MM.1S (cell line): ENCODE measurements at places on chromosomes 5 and 9.

DNA sequence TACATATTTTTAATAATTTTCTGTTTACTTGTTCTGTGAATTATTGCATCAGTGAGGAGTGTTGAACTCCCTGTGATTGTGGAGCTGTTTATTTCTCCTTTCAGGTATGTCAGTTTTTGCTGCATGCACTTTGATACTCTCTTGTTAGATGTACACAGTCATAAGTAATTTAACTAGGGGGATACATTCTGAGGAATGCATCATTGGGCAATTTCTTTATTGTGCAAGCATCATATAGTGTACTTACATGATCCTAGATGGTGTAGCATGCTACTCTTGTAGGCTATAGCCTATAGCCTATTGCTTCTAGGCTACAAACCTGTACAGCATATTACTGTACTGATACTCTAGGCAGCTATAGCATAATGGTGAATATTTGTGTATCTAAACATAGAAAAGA, 9.5 kb downstream of the DENND4C start:
- no peak for DNase-seq

- DNase-seq: no peak
Observed at GRCh38 chr9:129880654-129881546, 45.6 kb downstream of the USP20 start.

GRCh38 chr9:5113994-5114748, 71.3 kb downstream of the INSL6 start:
- no peak for DNase-seq

DNA sequence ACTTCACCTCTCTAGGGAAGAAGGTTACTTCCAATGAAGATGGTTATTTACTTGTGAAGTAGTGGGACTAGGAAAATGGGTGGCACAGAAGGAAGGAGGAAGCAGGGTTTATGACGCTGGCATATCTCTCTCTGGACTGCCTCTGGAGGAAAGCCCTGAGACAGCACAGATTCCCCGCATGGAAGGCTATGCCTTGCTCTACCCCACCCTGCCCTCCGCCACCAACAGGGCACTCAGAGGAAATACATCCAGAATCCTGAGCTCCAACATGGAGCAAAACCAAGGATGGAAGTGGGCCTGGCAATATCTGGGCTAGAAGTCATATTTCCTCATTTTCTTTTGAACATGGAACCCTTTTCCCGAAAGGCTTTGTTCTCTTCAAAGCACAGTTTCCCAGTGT, 346.9 kb downstream of the ZSWIM6 start:
- DNase-seq: no peak

- DNase-seq: no peak
Observed at GRCh38 chr9:126628969-126629674, 15.4 kb downstream of the LMX1B start.
